ENCODE measurements at places on chromosomes 6 and 20.

DNA sequence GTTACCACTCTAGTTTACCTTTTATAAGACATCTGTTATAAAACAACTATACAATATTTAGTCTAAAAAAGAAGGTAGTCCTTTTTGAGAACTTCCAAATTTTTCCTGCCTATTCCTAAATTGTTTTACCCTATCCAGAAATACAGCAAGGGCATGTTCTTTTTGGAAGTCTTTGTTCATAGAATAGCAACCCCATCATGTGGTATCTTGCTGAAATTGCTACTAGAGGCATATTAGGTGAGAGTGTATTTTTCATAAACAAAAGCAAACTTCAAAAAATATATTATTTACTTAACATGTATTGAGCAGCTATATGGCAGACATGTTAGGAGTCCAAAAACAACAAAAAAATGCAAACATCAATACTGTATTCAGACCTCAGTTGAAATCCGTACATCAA, 371.8 kb upstream of the NRSN1 start:
- DNase-seq: peak; percentile 11

DNA sequence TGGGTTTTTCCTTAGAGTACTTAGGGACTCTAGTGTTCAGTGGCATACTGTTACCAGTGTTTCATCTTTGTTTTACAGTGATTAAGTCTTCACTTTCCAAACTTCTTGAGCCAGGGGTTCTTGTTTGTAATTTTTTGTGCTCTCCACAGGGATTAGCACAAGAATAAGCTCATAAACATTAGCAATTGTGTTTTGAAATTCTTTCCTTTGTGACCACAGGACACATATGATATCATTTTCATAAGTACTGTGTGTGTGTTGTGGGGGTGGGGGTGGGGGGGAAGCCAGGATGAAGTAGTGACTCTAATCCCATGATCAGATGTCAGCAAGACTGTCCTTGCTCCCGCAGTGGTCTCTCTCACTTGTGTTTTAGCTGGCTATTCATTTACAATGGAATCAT, 101.5 kb upstream of the SCP2D1 start:
- DNase-seq: no peak

DNA sequence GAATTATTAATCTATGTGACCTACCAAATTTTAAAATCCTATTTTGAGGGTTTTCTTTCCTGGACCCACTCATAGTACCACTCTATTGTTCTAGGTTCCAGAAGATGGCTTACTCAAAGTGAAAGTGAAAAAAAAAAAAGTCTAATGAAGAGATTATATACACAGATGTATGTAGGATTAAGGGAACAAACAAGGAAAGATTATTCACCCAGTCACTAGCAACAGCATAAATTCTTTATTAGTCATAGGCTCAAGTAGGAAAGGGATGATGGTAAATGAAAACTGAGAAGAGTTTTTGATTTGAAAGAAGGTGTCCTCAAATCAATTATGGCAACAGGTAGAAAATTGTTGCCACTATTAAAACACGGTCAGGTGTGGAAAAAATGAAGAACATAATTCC, 923.7 kb downstream of the TBC1D32 start:
- no peak for DNase-seq

DNA sequence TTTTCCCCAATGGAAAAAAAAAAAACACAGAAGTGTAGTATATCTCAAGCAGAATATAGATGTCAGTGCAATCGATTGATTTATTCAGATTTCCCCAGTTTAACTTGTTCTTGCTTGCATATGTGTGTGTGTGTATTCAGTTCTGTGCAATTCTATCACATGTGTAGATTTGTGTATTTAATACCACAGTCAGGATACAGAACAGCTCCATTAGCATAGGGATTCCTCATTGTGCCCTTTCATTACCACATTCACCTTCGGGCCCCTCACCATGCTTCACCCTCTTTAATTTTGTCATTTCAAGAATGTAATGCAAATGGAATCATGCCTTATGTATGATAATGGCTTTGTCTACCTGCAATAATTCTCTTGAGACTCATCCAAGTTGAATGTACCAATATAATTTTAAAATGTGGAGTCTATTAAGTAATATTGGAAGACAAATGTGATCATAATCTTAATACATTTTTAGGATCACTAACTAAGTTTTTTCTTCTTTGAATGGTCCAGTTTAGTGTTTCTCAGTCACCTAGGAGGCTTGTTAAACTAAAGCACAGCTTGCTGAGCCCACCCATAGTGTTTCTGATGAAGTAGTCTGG, 187.9 kb downstream of the TENT5A start:
- no peak for DNase-seq

DNA sequence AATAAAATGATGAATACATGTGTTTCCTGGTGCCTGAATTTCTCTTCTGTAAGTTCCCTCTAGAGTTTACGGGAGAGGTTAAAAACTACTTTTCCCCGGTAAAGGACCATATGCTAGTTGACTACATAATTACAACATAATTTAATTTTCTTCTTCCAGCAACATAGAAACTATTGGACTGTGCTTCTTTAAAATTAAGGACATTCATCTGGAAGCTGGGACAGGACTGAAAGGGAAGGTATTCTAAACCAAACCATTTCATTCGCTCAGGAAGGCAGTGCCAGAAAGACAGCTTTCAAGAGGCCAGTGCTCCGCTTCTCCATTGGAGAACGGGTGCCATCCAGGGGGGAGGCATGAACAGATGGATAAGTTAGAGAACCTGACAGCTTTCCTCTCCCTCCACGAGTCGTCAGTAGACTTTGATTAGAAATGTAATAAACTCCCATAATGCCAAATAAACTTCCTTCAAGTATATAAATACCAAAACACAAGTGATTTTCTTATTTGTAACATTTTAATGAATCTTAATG, 458.0 kb upstream of the SOX4 start:
- peak; percentile 49 for DNase-seq

DNA sequence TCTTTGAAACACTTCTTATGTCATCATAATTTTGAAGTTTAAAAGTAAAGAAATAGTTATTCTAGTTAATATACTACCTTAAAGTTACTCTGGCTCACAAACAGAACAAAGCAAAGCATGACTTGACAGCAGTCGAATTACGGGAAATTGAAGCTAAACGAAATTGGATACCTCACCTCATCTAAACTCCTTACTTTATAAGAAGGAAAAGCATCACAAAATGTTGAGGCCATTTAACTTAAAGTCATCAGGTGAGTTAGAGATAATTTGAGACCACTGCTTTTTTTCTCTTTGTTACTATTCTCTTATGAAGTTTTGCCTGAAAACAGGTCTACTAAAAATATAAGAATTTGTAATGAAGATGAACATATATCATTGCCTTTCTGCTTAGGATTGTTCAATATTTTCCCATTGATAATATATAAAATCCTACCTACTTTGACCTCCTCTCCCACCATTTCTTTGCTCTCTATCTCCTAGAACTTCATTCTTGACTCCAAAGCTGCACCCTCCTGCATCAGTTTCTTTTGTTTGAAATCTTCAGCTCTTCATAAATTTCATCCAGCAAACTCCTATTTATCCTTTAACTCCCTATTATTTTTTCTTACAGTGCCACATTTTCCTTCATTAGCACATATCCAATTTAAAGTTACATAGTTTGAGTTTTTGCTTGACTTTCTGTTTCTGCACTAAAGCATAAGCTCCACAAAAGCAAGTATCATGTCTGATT, 510.7 kb upstream of the ZNF337 start:
- no peak for DNase-seq

DNA sequence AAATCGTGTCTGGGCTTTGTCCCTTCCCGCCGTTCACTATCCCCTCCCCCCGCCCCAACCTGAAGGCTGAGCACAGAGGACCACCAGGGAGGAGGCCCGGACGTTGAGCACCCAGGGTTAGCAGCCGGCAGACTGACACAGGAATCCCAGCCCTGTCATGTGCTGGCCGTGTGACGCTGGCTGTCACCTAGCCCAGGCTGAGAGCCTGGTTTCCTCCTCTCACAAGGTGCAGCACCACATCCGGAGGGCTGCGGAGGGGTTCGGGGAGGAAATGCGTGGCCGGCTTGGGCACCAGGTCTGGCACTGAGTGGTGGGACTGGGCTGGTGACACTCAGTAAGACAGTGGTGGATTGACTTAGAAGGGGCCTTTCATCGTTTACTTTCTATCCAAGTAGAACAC, 4.6 kb upstream of the LSM14B start:
- DNase-seq: no peak

DNA sequence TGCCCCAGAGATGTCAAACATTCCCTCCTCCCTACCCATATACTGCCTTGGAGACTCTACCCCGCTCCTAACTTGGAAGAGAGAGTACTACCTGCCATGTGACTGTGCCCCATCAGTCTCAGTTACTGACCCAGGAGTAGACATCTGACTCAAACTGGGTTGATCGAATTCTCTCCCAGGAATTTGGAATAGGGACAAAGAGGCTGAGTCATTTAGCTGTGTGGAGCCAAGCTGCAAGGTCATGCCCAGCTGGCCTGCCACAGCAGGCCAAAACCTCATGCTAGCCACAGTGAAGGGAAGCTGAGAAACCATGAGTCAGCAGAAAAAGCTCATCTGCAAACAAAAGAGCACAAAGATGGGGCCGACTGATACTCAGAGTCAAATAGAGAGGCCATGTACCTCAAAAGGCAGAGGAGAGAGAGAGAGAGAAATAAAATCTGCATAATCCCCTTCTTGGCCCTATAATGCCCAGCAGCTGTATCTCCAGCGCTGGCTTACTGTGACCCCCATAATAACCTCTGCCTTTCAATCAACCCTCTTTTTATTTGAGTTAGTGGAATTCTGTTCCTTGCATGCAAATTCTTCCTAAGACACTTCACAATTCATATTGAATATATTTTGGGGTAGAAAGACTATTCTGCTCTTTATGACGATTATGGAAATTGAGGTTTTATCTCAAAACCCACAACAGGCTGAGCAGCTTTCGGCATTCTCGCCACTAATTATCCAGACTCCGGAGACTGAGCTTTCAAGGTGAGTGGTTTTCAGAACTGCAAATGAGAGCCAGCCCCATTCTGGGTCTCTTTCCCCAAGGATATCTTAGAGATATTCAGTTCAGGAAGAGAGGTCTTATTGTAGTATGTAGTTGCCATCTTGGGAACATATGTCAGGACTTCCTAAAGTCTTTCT, 21.4 kb upstream of the AKIRIN2 start:
- DNase-seq: peak; percentile 26

DNA sequence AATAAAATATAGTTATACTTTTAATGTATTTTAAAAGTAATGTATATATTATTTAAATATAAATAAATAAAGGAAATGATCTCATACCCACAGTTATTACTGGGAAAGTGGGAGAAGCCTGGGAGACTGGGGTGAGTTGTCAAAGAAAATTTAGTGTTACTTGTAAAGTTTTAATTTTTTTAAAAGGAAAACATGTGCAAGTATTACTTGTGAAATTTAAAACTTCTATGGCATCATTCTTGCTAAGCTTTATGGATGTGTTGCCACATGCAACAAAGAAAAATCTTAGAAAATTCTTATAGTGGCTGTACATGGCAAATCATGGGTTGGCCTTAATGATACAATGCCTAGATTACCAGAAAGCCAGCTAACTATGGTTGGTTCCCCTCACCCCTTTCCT, 194.0 kb upstream of the KCNK16 start:
- no peak for DNase-seq

GRCh38 chr6:156658966-156659821, 118.0 kb upstream of the ARID1B start:
- no peak for DNase-seq

GRCh38 chr6:124475176-124475575, 487.1 kb upstream of the RNF217 start:
- DNase-seq: no peak

DNA sequence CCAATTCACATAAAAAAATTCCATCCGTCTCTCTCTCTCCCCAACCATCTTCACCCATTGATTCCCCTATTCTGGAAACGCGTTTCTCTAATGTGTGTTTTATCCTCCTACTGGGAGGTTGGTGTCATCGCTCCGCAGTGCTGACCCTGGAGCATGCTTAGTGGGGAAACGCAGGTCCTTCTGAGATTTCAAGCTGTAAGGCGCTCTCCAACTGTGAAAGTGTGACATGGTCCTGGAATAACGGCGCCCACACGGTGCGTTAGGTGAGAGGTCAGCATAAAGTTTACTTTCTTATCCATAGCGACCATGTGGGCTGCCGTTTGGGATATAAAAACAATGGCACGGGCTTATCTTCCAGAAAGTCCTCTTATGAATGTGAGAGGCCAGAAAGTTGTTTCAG, 123.9 kb downstream of the WDR27 start:
- DNase-seq: no peak

DNA sequence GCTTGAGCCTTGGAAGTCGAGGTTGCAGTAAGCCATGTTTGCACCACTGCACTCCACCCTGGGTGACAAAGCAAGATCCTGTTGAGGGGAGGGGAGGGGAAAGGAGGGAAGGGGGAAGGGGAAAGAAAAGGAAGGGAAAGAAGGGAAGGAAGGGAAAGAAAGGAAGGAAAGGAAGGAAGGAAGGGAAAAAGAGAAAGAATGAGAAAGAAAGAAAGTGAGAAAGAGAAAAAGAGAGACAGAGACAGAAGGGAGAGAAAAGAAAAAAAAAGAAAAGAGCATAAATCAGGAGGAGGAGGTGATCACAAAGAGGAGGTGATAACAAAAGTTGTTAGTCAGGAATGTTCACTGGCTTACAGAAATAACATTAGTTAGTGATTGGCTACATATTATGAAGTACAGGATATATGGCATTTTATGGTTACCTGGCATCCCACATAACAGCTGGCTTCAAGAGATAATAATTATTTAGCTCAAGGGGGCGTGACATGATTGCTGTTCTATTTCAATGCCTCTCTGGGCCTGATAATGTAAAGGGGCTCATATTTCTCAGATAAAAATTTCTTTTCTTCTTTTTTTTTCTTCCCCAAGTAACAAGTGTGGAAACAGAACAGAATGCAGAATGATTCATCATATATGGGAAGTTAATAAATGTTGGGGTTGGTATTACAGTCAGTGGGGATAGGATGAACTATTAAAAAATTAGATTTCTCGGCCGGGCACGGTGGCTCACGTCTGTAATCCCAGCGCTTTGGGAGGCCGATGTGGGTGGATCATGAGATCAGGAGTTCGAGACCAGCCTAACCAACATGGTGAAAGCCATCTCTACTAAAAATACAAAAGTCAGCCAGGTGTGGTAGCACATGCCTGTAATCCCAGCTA, 27.1 kb downstream of the SAMHD1 start:
- DNase-seq: no peak

DNA sequence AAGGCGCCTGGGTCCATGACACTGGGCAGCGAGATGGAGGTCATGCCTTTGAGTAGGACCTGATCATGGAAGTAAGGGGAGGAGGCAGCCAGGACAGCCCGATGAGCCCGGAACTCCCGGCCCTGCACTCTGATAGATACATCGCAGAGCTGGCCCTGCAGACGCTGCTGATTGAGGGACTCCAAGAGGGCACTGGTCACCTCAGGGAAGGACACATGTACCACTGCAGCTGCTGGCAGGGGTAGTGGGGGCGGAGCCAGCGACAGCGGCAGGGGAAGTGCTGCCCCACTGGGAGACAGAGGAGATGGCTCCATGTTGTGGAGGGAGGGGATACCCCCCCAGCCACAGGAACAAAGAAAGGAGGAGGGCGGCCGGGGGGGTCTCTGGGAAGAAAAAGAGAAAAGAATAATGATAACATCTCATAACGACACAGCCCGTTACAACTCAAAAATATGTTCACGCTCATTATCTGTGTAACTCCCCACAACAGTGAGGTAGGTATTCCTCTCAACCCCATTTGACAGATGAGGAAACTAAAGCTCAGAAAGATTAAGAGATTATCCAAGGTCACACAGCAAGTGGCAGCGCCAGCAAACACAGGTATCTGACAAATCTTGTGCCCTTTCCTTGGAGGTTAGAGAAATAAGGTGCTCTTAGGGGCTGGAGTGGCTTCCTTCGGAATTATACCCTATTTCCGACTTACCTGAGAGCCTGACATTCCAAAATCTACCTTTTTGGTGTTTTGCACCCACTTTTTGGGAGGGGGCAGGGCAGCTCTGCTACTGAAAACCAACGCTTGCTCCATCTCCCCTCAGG, 733 bp downstream of the ZBTB22 start:
- no peak for DNase-seq

All from DMS 273 treated with DMSO at 0.1 percent for 48 hours (cell line).